NCI-H1694 (cell line): ENCODE measurements at places on chromosomes 13 and 19.

- no peak for DNase-seq
Observed at GRCh38 chr13:46925486-46925885, 28.6 kb upstream of the HTR2A start.

DNA sequence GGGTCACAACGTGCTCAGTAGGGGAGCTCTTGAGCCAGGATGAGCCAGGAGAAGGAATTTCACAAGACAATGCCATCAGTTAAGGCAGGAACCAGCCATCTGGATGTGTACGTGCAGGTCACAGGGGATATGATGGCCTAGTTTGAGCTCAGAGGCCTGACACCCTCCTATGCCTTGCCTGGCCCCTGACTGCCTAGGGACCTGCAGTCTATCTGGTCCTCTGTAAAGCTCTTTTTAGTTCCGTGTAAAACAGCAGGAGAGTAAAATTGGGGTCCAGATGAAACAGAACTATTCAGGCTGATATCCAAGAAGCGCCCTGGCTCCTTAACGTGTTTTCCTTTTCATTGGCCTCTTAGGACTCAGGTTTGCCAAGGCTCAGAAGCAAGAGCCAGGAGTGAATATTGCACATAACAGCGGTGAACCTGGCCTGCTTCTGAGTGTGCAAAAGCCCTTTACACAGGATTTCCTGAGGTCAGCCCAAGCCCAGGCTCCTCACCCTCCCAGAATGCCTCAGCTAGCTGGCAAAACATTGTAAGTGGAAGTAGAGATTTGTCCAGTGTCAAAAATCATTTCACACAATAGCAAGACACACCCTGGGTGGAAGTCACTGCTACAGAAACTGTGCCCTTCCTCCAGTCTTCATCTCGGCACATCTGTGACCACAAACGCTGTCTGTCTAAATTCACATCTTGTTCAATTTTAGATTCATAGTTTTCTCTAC, 777.2 kb downstream of the UQCRFS1 start:
- no peak for DNase-seq

- DNase-seq = no peak
Observed at GRCh38 chr13:78265098-78265497, 338.3 kb downstream of the POU4F1 start.

- DNase-seq = no peak
Observed at GRCh38 chr13:112014857-112015256, 52.1 kb upstream of the SOX1 start.

GRCh38 chr13:111584870-111585269, 264.4 kb downstream of the TEX29 start:
- DNase-seq = no peak

DNA sequence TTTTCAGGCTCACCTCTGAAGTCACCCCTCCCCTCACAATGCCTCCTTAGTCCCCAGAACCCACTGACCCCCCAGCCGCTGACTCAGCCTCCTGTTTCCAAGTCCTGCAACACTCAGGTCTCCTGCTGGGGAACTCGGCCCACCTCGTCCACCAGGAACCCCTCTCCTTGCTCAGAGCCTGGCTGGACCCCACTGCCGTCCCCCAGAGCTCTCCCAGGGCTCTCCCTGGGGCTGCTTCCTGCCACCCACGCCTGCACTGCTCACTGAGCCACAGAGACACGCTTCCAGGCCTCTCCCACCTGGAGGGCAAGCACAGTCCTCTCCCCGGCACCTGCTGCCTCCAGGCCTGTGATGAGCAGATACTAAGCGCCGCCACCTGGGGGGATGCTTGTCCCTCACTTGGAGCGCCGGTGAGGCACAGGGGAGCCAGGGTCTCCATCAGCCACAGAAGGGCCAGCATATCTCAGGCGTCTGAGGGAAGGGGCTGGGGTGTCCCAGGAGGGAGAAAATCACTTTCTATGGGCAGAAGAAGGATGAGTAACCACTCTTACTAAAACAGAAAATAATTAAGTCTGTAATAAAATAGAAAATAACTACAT, 53.8 kb downstream of the KLF2 start:
- no peak for DNase-seq

DNA sequence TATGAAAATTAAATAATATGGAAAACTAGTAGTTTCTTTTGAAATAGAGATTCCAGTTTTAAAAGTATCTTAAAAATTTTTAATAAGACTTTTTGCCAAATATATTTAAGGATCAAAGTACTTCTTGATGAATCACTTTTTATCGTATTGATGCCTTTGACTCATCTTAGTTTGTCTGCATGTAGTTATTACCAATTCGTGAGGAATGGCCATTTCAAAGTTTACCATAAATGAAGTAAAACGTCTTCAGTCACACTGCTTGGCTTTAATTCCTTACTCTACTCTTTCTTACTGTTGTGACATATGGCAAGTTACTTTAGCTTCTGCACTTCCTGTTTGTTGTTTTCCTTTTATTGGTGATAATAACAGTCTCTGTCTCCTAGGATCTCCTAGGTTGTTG, 38.3 kb downstream of the NDFIP2 start:
- DNase-seq = no peak

DNA sequence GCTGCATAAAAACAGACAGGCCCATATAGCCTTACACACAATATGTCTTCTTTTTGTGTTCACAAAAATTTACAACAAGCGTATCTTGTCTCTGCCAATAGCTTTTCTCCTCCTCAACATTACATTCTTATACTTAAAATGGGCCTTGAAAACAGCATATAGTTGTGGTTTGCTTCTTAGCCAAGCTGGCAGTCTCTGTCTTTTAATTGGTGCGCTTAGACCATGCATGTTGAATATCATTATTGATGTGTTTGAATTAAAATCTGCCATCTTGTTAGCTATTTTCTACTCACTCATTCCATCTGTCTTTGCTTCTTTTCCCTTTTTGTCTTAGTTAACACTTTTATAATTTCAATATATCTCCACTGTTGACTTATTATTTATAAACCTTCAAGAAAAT, 76.4 kb downstream of the ING1 start:
- DNase-seq = no peak

GRCh38 chr13:81133066-81133465, 792.1 kb upstream of the SPRY2 start:
- DNase-seq = no peak

GRCh38 chr13:52034616-52035226, 10.2 kb downstream of the UTP14C start:
- DNase-seq = no peak

GRCh38 chr19:49712397-49712859, 21.5 kb downstream of the CPT1C start:
- DNase-seq = no peak

DNA sequence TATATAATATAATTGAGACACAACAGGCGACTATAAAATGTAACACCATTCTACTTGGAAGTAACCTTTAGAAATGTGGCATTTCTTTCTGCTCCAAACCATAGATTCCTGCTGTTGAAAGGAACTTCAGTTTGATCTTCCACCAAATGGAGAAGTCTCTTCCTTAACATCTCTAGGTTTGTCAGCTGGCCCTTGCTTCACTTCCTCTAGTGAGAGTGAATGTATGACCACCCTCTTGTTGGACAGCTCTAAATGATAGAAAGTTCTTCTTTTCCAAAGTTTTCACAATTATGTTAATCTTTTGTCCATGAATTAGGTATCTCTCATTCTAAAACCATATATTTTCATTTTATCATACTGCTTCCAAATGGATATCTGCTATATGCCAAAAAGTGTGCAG, 13.8 kb upstream of the COG6 start:
- DNase-seq = no peak

DNA sequence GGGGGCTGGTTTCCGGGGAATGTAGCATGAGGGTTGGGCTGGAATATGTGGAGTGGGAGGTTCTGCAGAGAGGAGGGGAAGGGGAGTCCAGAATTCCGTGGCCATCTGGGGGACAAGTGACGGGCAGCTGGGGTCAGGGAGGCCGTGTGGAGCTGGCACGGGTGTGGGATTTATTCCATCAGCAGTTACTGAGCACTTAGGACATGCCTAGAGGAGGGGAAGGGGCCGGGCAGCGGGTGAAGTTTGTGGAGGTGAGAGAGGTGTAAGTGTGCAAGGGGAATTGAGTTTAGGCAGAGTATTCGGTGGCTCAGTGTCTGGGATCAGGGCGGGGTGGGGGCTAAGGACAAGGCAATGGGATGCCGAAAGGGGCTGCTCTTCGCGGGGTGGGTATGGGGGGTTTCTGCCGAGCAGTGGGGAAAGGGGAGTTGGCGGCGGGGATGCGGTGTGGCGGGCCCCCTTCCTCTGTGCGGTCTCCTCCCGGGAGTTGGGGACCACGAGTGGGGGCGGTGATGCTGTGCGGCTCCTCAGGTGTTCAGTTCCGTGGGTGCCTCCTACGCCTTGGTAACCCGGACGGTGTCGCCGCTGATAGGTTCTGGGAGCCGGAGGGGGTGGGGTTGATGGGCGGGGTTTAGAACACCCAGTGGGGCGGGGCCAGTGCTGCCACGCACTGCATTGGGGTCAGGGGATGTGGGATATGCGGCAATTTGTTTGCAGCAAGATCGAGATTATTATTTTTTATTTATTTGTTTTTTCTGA, 5.4 kb downstream of the CCDC61 start:
- DNase-seq = no peak

- DNase-seq = no peak
Observed at GRCh38 chr13:67652887-67653286, 422.8 kb upstream of the PCDH9 start.

- no peak for DNase-seq
Observed at GRCh38 chr19:47266401-47266941, 8.2 kb upstream of the INAFM1 start.

DNA sequence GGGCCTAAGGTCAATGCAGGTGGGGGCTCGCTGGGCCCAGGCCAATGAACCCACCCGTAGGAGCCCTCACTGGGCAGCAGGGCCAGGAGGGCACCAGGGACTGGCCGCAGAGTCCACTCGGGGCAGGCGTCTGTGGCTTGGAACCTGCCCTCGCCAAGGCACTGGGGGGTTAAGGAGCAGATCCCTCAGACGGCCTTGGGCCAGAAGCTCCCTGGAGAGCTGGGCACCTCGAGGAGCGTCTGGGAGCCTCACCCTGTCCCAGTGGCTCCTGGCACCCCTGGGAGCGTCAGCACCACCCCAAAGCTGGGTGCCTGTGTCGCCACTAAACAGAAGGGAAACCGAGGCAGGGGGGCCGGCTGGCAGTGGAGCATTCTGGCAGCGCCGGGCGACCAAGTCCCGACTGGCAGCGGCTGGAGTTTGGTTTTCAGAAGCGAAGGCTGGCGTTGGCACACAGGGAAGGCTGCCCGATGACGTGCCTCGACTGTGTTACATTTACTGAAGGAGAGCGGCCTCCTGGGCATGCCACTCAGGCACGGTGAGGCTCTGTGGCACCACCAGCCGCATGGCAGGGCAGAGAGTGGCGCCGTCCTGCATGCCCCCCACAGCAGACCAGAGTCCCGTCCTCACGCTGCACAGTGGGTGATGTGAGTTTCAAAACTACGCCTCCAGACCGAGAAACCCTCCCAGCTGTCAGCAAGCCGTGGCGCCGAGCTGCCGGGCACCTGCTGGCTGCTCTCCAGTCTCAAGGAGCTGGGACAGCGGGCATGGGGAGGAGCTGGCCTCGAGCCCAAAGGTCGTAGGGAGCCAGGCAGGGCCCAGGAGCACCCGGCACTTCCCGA, 9.2 kb upstream of the MEX3D start:
- no peak for DNase-seq

- DNase-seq = no peak
Observed at GRCh38 chr19:55681131-55682092, 6.4 kb downstream of the EPN1 start.

DNA sequence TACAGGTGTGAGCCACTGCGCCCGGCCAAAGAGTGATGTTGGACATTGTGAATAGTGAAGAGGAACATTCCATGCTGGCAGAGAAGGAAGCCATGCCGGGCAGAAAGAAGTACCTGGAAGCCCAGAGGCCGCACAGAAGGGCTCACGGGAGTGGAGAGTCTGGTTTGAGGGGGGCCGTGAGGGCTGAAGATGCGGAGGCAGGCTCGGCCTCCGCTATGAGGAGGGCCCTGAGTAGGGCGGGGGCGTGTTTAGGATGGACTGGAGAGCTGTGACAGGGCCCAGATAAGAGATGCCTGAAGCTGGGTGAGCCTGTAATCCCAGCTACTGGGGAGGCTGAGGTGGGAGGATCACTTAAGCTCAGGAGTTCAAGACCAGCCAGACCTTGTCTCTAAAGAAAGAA, 1.6 kb downstream of the JOSD2 start:
- no peak for DNase-seq

GRCh38 chr13:94419925-94420305, 59.6 kb downstream of the DCT start:
- DNase-seq = no peak

GRCh38 chr13:33244907-33245287, 40.7 kb downstream of the STARD13 start:
- no peak for DNase-seq

GRCh38 chr19:1811942-1812425, at the start of gene ATP8B3:
ATP8B3 (minus strand) TSS chr19:1812276; CDS start chr19:1811736, 540 bp downstream.
- DNase-seq = no peak

DNA sequence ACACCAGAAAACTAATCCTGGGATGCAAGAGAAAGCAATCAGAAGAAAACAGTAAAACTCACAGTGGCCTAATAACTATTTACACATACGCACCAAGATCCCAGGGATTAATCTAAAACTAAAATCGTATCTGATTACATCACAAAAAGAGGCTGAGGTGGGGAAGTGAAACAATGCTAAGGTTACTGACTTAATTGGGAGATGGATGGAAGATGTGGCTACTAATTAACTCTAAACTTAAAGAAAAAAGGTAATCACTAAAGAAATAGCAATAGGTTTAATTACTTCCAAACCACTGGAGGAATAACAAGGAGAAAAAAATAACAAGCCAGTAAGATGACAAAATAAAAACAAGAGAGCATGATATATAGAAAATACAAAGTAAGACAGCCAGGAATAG, 50.4 kb downstream of the NUFIP1 start:
- DNase-seq = no peak

- no peak for DNase-seq
Observed at GRCh38 chr19:30731591-30731990, 359.4 kb downstream of the ZNF536 start.

GRCh38 chr13:37295071-37295470, 189.6 kb upstream of the CSNK1A1L start:
- DNase-seq = no peak

GRCh38 chr19:55287361-55288079, 3.7 kb downstream of the BRSK1 start:
- no peak for DNase-seq

DNA sequence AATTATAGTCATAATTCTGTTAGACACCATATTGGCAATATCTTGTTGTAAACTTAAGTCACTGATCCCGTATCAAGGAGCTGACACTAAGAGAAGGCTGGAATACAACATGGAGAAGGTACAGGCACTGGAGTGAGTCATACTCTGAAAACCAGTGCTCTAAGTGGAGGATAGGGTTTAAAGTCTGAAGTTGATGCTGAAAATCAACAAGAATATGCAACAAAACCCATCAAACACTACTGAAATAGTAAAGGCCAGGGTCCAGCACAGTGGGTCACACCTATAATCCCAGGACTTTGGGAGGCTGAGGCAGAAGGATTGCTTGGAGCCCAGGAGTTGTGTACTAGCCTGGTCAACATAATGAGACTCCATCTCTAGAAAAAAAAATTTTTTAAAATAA, 73.2 kb upstream of the KLF5 start:
- no peak for DNase-seq
